Retinal pigment epithelial cell (primary cell): ENCODE measurements at places on chromosomes 16 and 17.

GRCh38 chr17:83151056-83151441, 71.6 kb downstream of the METRNL start:
- DNase-seq, result no peak

DNA sequence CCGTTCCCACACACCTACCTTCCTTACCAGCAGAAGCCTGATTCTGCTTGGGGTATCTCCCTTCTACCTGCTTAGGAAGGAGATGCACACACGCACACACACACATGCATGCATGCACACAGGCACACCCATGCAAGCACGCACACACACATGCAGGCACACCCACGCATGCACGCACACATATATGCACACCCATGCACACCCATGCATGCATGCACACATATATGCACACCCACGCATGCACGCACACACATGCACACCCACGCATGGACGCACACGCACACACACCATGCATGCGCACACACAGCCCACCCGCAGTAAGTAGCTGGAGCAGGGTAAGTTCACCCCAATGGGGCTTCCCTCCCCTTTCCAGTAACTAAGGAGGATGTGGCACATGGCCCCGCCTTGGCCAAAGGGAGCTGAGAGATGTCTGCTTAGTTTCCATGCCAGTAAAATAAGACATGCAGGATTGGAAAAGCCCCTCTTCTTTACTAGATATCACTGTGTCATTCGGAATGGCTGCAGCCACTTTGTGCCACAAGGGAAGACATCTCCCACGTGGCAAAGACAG, 33.7 kb downstream of the ADCY9 start:
- no peak for DNase-seq

DNA sequence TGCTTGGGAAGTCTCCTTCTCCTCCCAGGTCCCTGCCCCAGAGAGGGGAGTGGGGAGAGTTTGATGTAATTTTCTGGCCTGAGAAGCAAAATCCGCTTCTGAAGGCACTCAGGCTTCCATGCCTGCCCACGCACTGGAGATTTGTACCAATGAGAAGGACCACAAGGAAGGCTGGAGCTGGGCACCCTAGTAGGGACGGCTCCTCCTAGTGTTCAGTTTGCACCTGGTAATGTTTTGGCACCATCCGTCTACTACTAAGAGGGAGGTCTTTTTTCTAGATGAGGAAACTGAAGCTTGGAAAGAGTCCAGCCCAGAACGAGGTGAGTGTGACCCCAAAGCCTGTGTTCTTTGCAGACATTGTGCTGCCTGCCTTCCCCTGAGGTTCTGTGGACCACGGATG, 83.6 kb upstream of the NLRP1 start:
- no peak for DNase-seq

DNA sequence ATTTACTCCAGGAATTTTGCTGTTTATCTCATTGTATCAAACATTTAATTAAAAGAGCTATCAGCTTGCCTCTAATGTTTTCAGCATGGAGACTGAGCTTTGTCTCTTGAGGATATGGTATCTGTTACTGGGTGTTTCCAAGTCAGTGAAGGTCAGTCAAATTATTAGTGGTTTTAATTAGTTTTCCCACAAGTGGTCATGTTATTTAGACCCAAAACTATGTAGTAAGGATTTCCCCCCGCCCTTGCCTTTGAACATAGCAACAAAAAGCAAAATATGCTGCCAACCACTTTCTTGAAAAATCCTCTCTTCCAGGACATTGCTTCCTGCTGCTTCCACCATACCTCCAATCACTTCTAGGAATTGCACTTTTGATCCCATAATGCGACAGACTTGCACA, 355.6 kb downstream of the GRIN2A start:
- DNase-seq, result no peak

GRCh38 chr17:65314212-65314611, 177.0 kb downstream of the RGS9 start:
- DNase-seq, result no peak

GRCh38 chr17:34045990-34046389, 209.1 kb upstream of the CCL2 start:
- no peak for DNase-seq

- no peak for DNase-seq
Observed at GRCh38 chr17:11871773-11872172, 125.5 kb downstream of the ZNF18 start.

DNA sequence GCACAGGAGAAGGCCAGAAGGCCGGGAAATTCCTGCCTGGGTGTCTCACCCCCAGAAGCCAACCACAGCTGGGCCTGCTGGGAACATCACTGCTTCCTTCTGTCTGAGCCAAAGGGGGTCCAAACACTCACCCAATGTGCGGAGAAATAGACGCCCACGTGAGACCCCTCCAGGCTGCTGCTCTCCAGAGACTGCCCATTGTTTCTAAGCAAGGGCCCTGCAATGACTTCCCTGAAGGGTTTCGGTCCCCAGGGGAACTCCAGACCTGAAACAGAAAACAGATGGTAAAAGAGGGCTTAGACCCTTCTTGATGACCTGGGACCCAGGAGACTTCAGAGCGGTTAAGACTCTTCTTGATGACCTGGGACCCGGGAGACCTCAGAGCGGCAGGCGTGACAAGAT, 41.3 kb downstream of the MRM3 start:
- DNase-seq, result no peak

GRCh38 chr17:15403276-15403939, 62.0 kb upstream of the TEKT3 start:
- no peak for DNase-seq

- no peak for DNase-seq
Observed at GRCh38 chr16:87694441-87695125, 71.2 kb downstream of the KLHDC4 start.

GRCh38 chr16:74936902-74937560, 47.9 kb downstream of the WDR59 start:
- no peak for DNase-seq

DNA sequence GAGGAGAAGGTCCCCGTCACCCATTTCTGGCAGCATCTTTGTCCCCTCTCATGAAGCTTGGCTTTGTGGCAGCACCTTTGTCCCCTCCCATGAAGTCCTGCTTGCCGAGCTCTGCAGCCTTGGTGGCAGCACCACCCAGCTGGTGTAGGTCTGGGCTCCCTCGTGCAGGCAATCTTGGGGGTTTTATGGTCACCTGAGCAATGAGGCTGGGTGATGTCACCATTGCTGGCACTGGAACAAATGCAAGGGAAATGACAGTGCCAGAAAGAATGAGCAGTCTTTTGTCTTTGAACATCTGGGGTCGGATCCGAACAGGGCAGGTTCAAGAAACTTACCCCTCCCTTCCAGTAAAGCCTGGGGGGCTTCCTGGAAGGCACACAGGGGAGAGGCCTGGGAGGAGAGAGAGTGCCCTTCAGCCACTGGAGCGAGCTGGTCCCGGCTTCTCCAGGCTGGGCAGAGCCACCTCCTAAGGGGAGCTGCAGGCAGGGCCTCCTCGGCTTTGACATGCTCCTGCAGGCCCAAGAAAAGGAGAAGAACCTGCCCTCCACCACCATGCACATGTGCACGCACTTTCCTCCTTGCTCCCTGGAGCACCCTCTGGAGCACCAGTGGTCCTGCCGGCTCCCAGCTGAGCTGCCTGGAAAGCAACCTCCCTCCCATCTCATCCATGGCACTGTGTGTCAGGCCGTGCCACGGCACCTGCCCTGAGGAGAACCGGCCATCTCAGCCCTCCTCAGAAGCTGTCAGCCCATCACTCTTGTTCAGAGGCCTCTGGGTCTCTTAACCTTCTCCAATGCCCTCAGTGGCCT, 16.0 kb downstream of the BTBD17 start:
- no peak for DNase-seq

DNA sequence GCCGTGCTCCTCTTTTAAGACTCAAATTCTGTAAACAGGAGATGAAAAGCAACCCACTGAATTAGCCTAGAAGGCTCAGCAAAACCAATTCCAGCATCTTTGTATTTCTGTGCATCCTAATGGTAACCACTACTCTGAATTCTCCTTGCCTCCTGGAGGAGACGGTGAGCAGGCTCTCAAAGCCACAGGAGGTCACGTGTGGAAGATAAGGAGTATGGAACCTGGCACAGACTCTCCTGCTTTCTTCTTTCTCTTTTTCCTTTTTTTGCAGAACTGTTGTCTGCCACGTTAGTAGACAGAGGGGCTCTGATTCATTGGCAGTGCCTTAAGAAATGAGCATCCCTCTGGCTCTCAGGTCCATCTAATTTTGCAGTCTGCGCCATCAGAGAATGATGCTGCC, 44.4 kb downstream of the VPS53 start:
- DNase-seq, result no peak
